ENCODE measurements at places on chromosomes 2 and 18.
A peak's percentile ranks its signal among the peaks of the same experiment; 100 is the strongest.

GRCh38 chr2:20617081-20617575 is 33.8 kb downstream of the HS1BP3 start:
- DNase-seq: no peak

DNA sequence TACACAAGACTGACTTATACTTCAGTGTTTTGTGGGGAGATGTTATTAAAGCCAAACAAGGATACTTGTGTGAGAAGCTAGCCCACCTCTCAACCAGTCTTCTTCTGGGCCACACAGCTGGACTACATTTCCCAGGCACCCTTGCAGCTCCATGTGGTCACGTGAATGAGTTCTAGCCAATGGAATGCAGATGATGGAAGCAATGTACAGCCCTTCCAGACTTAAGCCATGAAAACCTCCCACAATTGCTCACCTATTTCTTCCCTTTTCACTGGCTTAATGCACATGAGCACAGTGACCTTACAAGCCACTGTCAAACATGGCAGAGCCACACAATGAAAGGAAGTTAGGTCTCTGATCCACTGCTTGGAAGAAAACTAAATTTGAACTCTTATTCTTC is 20.4 kb upstream of the FEZ2 start:
- peak; percentile 66 for DNase-seq

DNA sequence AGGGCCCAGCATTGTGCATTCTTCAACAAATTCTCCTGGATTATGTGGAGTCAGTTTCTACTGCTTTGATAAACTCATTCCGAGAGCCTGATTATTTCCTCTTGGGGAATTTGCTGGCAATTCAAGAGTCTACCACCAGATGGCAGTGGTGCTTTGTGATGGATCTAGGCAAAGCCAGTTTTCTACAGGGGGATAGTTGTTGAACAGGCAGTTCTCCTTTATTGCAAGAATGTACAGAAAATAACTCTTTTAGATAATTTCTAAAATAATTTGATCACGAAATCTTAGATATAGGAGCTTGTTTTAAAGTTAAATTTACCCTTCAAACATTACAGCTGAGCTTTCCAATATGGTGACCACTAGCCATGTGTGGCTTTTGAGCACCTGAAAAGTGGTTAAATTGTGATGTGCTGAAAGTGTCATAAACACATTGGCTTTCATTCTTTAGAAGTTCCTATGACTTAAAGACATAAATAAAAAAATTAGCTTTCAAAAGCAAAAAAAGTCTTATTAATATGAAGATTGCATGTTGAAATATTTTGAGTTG is 66.7 kb upstream of the HAAO start:
- DNase-seq: peak; percentile 53

- DNase-seq: peak; percentile 39
Measured at GRCh38 chr2:212777020-212777491, 238.5 kb upstream of the ERBB4 start.

DNA sequence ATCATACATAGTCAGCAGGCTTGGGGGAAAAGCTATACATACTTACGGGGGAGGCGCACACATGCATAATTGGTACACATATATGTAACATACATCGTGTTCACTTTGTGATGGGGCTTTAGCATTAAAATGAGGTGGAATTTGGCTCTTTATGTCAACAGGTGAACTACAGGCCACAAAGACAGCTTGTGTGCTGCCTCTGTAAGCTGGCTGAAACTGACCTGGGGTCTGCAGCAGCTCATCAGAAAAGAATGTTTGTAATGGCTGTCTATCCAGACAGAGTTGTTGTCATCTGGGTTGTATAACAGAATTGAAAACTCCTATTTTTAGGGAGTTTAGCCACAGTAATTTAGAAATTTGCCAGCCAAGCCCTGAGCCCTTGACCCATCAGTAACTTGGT is 4.7 kb upstream of the KCNG3 start:
- no peak for DNase-seq

- no peak for DNase-seq
Measured at GRCh38 chr18:9561759-9562158, 52.6 kb downstream of the PPP4R1 start.

GRCh38 chr18:9987345-9987744 is 73.5 kb downstream of the VAPA start:
- DNase-seq: no peak

DNA sequence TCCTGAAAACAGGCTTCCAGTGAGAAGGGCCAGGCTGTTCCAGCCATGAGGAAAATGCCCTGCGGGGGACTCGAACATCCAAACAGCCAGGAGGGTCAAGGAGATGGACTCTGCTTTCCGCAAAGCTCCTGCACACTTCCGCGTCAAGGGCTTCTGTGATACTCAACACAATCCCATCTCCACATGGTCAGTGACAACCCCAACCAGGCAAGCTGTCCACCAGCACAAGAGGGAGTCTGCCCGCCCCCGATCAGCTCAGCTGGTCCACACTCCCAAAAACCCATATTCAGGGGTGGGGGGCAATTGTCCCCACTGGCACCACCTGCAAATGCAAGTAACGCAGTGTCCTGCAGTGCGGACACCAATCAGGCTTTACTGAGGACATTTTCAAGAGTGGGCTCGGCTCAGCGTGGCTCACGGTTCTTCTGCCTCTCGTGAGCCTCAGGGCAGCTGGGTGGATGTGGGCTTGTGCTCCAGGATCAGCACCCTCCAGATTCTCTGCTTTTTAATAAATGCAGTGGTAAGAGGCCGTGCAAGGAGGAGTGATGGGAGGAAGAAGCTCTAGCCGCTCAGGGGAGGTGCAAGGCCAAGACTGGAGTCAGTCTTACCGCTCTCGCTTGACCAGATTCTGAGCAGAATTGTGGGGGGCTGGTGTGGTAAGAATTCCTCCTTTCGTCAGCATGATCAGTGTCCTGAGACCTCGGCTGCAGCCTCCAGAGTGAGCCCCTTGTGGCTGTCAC is 19.5 kb upstream of the CIDEA start:
- DNase-seq: no peak

GRCh38 chr18:26267357-26267930 is 41.2 kb downstream of the TAF4B start:
- DNase-seq: no peak

GRCh38 chr18:9092665-9093064 is 9.8 kb upstream of the NDUFV2 start:
- DNase-seq: peak; percentile 6

DNA sequence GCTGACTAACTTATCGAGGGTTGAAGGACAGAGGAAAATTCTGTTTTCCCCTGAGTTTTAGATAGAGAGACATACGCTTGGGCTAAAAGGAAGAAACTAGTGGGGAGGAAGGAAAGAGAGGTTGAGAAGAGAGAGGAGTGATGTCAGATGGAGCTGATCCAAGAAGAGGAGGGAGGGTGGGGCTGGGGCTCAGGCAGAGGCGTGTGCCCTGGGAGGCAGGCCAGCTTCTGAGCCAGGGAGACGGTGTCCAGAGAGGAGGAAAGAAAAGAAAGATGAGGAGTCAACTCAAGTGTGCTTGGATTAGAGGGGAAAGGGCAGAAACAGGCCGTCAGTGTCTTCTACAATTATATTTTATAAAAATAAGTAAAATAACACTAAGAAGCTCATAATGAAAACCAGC is 56.2 kb downstream of the EMILIN2 start:
- DNase-seq: peak; percentile 51

GRCh38 chr2:212975333-212975732 is 176.1 kb downstream of the IKZF2 start:
- no peak for DNase-seq

DNA sequence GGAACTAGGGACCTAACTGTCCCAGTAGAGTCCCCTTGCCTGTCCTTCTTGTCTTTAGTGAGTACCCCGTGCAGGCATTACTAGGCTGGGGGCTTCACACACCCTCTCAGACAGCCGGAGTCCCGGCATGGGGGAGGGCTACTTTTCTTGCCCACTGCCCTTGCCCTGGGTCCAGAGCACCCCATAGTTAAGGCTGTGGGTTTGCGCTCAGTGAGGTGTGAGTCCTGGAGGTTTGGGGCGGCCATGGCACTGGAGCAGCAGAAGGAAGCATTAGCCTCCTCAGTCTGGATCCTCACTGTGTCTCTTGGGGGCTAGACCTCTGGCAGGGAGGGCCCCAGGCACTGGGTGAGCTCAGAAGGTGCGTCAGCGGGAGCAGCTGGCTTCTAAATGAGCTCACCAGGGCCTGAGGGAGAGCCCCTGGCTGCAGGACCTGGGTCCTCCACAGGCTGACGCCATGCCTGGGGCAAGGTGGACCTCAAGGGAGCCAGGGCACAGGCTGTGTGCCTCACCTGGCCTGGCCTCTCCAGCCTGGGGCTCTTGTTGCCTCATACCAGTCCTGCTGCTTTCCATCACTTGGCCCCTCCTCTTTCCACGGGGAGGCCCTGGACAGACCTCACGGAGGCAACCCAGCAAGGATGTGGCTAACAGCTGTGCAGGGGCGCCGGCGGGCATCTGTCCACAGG is 27.4 kb downstream of the HS6ST1 start:
- no peak for DNase-seq

DNA sequence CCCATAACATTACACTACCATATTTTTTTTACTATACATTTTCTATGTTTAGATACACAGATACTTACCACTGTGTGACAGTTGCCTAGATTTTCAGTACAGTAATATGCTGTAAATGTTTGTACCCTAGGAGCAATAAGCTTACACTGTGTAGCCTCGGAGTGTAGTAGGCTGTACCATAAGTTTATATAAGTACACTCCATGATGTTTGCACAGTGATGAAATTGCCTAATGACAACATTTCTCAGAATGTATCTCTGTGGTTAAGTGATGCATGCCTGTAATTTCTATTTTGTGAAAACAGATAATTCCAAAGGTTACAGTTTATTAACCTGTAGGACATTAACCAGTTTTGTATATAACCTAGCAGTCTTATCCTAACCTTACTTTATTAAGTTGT is 128.1 kb upstream of the RBMS1 start:
- no peak for DNase-seq

GRCh38 chr2:32249731-32250236 is 14.9 kb downstream of the NLRC4 start:
- no peak for DNase-seq

DNA sequence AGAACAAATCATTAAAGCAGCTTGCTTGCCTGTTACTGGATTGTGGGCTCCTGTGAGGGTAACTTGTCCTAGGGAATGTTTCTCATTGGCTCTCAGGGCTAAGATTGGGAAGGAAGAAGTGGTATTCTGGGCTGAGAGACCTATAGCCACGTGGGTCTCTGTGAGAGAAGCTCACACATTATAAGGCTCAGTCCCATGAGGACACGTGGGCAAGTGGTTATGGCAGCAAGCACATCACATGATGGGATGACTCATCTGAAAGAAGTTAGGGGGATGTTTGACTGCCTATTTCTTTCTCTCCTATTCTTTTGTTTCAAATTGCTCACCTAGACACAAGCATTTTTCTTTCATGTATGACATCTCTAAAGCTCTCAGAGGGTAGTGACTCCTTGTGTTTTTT is 418.0 kb upstream of the ST6GAL2 start:
- peak; percentile 2 for DNase-seq

GRCh38 chr2:172113617-172114016 is 10.9 kb upstream of the DLX2 start:
- peak; percentile 61 for DNase-seq

DNA sequence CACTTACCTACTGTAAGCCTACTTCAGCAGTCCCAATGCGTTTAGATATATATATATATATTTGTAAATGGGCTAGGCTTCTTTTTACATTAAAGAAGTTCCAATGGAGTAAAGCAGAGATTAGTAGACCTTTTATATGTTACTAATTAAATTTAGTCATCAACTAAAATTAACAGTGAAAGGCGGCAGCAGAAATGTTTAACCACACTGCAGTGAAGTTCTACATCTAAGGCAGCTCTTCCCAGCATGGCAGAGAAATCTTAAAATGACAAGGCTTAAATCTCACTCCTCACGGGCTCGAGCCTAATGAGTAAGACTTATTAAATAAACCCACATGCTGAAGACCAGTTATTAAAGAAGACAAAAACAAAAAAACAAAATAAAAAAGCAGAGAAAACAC is 19.1 kb upstream of the KANSL1L start:
- no peak for DNase-seq

GRCh38 chr2:72846171-72847095 is 20.6 kb upstream of the EXOC6B start:
- DNase-seq: no peak

DNA sequence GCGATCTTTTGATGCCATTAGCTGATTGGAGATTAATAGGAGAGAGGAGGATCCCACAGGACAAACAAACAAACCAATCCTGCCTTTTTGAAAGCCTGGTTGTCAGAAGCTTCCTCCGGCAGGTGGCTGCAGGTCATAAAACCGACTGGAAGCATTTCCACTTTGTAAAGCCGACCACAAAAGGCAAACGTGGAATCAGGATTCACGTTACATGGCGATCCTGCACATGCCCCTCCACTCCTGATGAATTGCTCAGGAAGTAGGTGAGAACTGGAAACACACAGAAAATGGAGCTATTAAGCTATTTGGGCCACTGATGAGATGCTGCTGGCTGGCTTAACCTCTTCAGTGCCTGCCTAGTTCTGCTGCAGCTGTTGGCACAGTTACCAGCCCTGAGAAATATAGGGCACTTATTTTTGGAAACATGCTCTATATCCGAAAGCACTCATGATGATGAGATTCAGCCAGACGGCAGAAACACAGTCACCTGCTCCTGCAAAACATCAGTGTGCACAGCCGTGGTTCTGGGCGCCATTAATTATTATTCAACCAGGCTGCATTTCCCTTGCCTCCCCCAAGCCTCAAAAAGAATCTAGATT is 110.3 kb upstream of the ST6GAL2 start:
- no peak for DNase-seq
